IPS DF 6.9 (cell line): ENCODE measurements at places on chromosomes 12 and 14.

GRCh38 chr12:45498645-45499044 lies 230.9 kb upstream of the ARID2 start:
- no peak for DNase-seq
- H3K4me1 ChIP-seq = no peaks in the 10 kb centered on the region
- no peak overlapping the region for H3K4me3 ChIP-seq
- H3K27ac ChIP-seq = no peak overlapping the region
- no peaks in the 10 kb centered on the region for H3K27me3 ChIP-seq

- no peak overlapping the region for H3K4me3 ChIP-seq
- no peak for DNase-seq
- H3K36me3 ChIP-seq = no peaks in the 10 kb centered on the region
These were observed 44.9 kb downstream of the IFNG start for GRCh38 chr12:68114606-68115005.

DNA sequence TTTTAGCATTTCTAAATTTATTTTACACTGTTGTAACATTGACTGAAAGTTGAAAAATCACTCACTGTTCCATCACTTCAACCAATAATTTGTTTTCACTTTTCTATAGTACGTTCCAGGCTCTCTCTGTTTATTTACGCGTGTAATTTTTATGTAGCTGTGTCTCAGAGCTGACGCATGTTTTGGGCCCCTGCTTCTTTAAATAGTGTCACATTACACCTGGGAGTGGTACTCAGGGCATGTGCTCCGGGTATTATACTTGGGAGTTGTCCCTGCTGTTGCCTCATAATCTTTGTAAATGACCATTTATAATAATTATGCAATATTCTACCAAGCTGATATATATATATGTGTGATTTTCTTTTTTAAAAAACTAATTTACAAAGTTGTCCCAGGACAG lies 132.8 kb upstream of the CPM start:
- H3K36me3 ChIP-seq = no peaks in the 10 kb centered on the region
- no peaks in the 10 kb centered on the region for H3K27me3 ChIP-seq
- H3K27ac ChIP-seq = no peak overlapping the region
- DNase-seq = no peak
- H3K4me1 ChIP-seq = no peaks in the 10 kb centered on the region
- H3K4me3 ChIP-seq = no peak overlapping the region

DNA sequence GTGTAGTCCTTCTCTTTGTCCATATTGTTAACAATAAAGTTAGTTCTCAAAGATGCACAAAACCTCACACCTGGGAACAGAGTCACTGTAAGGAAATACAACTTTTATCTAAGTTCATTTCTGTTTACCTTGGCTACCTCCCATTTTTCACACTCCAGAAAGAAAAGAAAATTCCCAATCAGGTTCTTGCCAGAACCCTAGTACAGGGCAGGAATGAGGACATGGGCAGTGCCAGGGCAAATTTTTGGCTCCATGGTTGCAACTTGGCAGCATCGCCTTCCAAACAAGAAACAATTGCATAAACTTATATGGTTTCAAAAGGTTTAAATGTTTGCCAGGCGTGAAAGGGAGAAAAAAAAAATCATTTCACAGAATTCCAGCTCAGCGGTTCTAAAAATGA lies 296.3 kb upstream of the PRKD1 start:
- no peaks in the 10 kb centered on the region for H3K27me3 ChIP-seq
- H3K4me3 ChIP-seq = no peak overlapping the region
- no peak for DNase-seq
- H3K27ac ChIP-seq = no peak overlapping the region
- H3K4me1 ChIP-seq = no peaks in the 10 kb centered on the region

- H3K27me3 ChIP-seq = no peaks in the 10 kb centered on the region
- H3K36me3 ChIP-seq = no peaks in the 10 kb centered on the region
- no peak overlapping the region for H3K4me3 ChIP-seq
- no peak for DNase-seq
- no peaks in the 10 kb centered on the region for H3K4me1 ChIP-seq
- no peak overlapping the region for H3K27ac ChIP-seq
These were observed 8.4 kb upstream of the GLIPR1 start for GRCh38 chr12:75471902-75472890.

DNA sequence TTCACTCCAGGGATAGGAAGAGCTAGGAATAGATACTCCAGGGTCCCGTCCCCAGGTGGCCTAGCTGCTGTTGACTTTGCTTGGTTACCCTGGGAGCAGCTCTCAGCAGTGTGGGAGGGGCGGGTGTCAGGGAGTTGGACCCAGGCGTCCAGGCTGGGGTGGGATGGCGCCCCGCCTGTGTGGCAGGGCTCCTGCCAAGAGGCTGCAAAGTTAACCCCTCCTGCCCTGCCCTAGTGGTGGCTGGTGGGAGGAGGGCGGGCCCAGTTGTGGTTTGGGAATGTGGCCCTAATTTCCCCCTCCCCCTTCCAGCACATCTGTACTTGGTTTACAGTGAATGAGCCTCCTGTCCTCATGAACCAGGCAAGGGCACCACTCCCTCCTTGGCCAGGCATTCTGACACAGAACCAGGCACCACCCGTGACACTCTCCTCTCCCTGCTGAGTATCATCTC lies 1.7 kb upstream of the RARG start:
- H3K36me3 ChIP-seq = no peaks in the 10 kb centered on the region
- H3K4me1 ChIP-seq = peaks cover 27% of the 10 kb centered on the region
- no peak overlapping the region for H3K4me3 ChIP-seq
- no peaks in the 10 kb centered on the region for H3K27me3 ChIP-seq

GRCh38 chr12:9256341-9256740 lies 48.1 kb upstream of the PZP start:
- H3K4me3 ChIP-seq = no peak overlapping the region
- no peaks in the 10 kb centered on the region for H3K4me1 ChIP-seq
- H3K27me3 ChIP-seq = no peaks in the 10 kb centered on the region
- no peak overlapping the region for H3K27ac ChIP-seq
- H3K36me3 ChIP-seq = no peaks in the 10 kb centered on the region

DNA sequence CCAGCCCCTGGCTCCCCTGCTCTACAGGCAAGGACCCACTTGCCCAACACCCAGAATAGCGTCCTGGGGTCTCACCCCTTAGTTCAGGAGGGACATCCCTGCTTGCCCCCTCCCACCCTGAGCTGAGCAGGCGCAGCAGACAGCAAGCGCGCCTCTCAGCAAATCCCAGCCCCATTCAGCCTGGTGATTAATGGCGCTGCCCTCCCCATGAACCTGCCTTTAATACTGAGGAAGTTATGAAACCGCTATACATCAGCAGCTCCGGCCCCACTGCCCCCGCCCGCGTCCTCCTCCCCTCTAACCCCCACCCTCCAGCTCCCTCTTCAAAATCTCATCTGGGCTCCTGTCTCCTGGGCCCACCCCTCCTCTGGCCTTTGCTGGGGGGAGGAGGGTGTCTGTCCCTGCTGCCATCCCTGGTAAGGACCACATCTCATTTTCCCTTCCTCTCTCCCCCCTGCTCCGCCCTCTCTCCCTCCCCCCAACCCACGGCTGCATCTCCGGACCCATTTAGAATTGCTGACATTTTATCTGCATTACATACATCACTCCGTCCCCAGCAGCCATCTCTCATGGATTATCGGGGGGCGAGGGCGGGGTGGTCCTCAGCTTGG lies 7.1 kb upstream of the SMUG1 start:
- H3K36me3 ChIP-seq = no peaks in the 10 kb centered on the region
- no peak overlapping the region for H3K4me3 ChIP-seq
- H3K27ac ChIP-seq = no peak overlapping the region
- DNase-seq = no peak
